ENCODE measurements at places on chromosomes 13 and 19. TPM values are rescaled to one million over a fixed set of nuclear protein-coding genes. Genes with fewer than 3 reads are reported as not detected.
A peak's percentile ranks its signal among the peaks of the same experiment; 100 is the strongest.

GRCh38 chr19:42250183-42250665 is 4.7 kb downstream of the ERF start:
- no peak for DNase-seq

DNA sequence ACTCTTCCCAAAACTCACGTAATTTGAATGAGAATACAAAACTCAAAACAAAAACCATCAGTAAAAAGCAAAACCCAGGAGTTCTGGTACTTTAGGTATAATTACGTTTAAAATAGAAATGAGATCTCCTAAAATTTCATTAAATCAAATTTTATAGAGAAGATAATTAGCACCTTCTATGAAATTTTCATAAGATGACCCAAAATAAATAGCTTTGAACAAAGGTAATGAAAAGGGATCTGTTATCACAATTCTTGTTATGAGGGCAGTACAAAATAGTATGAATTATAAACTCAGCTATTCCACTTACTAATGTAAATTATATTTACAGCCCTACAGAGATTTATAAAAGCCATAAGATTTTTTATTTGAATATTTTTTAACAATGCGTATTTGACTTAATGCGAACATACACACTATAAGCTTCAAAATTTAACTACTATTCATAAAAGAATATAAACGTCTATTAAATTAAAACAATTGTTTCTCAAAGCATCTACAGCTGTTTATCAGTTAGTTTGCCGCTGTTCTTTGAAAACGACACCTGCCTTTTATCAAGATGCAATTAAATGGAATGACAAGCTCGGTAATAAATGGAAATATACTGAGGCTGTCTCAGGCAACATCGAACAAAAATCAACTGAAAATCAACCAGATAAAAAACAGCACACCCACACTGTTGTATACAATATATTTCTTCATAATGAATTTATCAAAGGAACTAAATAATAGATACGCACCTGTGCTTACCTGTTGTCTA is 63.8 kb downstream of the KCNRG start:
- no peak for DNase-seq

NFIX gene
- total RNA-seq = 161 TPM

ZNF541 gene
- total RNA-seq = not detected

- peak; percentile 29 for DNase-seq
These were observed 31.8 kb upstream of the SPART start for GRCh38 chr13:36377826-36378468.

Measured in HFFc6 (cell line).